ENCODE measurements at places on chromosomes 12 and 14.

DNA sequence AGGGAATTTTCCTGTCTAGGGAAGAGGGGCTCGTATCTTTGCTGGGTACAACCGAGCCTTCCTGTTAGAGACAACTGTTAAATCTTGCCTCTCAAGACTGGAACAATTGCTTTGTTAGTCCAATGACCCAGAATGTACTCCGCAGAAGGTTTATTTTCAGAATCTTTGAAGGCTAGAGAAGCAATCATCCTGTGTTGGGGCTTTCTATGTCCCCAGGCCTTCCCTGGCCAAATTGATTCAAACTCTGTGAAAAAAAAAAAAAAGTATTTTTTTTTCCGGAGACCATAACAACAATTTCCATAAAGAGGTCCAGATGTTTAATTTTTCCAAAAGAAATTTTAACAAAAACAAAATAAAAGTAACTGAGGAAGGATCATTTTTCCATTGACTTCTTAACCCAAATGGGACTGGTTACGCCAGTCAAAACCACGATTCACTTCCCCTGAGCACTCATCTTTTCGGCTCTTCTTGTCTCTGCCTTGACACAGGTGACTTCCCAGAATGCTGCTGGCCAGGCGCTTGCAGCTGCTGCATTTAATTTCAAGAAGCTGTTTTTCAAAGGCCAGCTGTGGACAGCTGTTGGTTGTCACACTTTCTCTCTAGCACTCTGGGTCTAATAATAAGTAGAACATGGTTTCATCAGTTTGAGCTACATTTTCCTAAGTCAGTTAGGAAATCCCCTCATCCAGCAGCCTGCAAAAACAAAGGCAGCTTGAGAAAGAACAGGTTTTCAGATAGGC is 81.6 kb upstream of the MANSC4 start:
- no peak for DNase-seq

GRCh38 chr12:120388691-120389481 is 19.9 kb upstream of the MSI1 start:
- DNase-seq: peak; percentile 96

DNA sequence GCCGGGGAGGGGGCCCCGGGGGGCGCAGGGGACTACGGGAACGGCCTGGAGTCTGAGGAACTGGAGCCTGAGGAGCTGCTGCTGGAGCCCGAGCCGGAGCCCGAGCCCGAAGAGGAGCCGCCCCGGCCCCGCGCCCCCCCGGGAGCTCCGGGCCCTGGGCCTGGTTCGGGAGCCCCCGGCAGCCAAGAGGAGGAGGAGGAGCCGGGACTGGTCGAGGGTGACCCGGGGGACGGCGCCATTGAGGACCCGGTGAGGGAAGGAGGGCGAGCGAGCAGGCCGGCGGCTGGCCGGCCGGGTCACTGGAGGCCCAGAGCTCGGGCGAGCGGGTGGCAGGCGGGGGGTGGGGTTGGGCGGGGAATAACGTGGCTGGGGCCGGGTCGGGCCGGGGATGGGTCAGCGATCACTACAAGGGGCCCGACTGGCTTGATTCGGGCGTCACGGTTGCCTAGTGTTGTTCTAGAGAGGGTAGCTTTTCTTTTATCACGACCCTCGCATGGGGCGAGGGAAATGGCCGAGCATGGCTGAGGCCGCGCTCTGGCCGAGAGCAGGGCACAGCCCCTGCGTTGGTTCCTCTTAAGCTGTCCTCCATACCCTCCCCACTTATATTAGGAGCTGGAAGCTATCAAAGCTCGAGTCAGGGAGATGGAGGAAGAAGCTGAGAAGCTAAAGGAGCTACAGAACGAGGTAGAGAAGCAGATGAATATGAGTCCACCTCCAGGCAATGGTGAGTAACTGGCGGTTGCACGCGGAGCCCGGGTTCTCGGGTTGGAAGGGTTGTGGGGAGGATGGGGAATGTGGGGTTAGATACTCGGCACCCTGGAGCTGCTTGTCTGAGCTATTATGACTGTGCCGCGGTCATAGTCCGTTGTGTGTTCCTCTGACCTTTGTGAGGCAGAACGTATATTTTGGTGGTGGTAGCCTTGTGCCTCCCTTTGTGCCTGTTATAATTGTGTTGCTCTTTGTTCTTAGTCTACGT is 603 bp downstream of the PABPN1 start:
- no peak for DNase-seq

DNA sequence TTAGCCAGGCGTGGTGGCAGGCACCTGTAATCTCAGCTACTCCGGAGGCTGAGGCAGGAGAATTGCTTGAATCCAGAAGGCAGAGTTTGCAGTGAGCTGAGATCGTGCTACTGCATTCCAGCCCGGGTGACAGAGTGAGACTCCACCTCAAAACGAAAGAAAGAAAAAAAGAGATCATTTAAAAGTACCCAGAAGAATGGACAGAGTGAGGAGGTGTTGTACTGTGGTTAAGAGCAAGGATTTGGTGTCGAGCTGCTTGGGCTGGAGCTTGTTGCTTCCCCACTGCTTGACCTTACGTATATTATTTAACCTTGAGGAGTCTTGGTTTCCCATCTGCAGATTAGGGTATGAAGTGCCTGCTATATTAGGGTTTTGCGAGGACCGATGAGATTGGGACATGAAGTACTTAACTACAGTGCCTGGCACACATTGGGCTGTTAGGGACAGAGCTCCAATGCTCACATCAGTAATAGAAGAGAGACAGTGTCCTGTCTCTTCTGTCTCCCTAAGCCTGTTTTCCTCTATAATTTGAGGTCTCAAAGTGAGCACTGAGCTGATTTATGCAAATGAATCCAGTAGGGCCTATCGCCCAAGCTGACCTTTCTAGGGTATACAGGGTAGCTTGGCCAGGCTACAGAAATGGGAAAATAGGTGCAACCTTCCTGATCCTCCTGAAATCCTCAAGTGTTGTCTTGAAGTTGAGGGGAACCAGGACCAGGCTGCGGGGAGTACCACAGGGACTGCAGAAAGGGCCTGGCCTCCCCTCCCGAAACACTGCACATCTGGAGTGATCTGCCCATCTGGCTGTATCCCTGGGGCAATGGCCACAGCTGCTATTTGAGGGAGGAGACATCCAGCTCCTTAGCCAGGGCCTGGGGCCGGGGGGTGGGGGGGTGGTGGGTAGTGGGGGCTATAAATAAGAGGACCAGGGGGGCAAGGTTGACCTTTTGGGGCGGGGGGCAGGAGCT is 8.6 kb upstream of the HDAC7 start:
- DNase-seq: no peak

DNA sequence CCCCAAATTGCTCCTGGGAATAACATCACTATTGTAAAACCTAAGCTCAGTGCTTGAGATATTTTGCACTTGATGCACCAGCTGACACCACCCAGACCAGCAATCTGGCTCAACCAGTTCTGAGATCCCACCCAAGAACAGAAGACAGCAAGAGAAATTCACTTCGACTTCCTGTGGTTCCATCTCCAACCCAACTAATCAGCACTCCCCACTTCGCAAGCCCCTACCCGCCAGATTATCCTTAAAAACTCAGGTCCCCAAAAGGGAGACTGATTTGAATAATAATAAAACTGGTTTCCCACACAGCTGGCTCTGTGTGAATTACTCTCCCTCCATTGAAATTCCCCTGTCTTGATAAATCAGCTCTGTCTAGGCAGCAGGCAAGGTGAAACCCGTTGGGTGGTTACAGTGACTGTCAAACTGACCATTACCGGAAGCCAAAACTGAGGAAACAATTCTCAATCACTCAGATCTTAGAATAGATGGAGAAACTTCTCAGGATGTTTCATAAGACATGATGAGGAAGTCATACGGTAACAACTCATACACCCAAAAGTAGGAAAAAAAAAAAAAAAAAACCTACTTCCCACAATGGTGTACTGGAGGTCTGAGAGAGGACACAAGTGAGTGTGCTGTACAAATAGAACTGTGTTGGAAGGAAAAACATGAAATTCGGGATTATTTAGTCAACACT is 92.4 kb downstream of the TMTC1 start:
- peak; percentile 48 for DNase-seq

DNA sequence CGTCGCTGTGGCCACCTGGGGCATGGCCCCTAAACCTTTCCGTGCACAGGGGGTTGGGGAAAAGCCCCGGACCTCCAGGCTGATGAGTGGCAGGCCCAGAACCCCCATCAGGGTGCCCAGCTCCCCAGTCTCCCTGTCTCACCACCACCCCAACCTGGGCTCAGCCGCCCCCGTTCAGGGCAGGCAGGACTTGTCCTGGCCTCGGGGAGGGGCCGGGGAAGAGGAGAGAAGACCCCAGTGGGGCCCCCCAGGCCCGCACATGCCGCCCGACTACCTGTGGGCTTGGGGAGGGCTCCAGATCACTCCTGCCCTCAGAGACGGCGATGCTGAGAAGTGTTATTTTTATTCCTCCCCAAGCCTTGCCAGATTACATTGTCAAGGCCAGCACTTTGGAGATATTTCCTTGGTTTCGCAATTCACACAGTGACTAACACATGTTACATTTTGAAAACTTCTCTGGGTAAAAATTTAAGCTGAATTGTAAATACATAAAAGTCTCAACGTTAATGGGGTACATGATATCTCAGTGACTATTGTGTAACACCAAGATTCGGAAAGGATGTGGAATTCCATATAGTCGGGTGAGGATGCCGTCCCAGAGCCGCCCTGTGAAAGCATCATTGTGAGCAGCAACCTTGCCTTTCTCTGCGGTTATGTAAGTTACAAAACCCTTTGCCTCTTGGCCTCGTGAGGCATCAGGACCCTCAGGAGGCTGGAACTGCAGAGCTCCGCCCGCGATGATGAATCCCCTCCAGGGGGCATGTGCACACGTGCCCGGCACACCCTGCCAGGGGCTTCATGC is 85.6 kb upstream of the DIO3 start:
- no peak for DNase-seq

- DNase-seq: no peak
Observed at GRCh38 chr12:125346362-125346761, 281.1 kb downstream of the AACS start.

DNA sequence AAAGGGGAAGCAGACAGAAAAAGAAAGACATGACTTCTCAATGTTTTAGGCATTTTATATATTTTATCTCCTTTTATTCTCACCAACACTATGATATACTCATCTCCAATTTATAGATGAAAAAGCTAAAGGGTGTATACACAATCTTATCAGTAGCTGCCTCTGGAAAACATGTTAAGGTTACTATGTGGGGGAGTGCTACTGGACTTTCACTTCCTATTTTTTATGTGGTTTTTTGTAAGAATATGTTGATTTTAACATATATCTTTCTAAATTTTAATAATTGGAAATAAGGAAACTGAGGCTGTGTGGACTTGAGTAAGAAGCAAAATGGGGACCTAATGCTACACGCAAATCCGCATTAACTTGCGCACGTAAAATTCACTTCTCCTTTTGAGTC is 99.6 kb upstream of the PDE3A start:
- DNase-seq: no peak

- no peak for DNase-seq
Observed at GRCh38 chr14:46352844-46353243, 298.7 kb downstream of the RPL10L start.

DNA sequence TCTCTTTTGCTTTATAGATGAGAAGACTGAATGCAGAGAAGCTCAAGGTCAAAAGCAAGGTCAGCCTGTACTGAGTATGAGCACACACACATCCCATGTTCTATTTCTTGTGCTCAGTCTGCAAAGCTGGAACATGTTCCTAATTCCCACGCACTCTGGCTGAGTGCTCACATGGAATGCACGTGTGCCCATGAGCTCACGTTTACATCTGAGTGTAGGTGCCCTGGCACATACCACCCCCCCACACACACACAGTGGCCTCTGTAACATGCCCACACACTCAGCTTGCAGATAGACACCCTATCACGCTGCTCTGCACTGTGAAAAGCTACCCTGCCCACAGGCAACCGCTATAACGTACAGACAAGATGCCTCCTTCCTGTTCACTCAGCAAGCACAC is 700.1 kb downstream of the MED13L start:
- DNase-seq: no peak

- no peak for DNase-seq
Observed at GRCh38 chr14:39974036-39974435, 541.8 kb upstream of the FBXO33 start.

DNA sequence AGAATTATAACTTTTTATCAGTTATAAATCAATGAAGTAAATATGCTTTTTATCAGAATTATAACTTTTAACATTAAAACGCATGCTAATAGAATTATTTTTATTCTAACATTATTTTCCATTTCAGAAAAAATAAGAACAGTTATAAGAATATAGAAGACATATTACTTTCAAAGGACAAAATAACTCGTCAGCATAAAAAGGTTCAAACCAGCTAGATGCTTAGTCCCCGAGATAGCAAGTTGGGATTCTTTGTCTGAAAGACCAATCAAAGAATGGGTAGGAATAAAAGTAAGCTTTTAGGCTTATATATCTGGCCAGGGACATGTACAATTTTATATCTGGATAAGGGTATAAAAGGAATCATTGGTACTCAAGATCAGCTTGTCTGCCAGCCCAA is 66.0 kb downstream of the GPR137C start:
- DNase-seq: no peak

- DNase-seq: no peak
Observed at GRCh38 chr12:118046430-118046829, 14.5 kb downstream of the WSB2 start.

DNA sequence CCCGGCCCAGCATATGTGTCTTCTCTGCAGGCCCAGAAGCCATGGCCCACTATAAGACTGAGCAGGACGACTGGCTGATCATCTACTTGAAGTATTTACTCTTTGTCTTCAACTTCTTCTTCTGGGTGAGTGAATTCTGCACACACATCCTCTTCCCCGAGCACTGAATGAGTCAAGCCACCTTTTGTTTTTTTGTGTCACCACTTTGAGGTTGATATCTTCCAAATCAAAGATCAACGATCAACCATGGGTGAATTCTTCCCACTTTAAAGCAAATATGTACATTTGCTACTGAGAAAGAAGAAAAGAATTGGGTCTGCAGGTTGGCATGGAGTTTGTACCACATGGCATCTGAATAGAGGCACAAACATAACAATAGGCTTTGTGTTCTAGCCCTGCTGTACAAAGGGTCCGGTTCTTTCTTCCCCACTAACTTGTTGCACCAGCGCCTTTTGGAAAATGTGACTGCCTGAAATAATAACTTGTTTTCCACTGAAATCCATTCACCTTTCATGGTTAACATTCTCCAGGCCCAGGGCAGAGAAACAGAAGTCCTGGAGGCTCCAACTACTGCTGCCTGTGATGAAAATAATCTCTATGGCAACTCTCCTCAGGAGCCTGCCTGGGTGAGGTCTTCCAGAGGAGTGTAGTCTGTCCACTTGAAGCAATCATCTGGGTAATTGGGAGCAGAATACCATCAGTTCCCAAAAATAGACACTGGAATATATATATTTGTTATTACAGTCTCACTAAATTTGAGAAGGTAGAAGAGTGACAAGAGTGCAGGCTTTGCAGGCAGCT is 27.6 kb downstream of the TSPAN11 start:
- DNase-seq: no peak

GRCh38 chr14:35385042-35385839 is 19.3 kb downstream of the NFKBIA start:
- DNase-seq: no peak

DNA sequence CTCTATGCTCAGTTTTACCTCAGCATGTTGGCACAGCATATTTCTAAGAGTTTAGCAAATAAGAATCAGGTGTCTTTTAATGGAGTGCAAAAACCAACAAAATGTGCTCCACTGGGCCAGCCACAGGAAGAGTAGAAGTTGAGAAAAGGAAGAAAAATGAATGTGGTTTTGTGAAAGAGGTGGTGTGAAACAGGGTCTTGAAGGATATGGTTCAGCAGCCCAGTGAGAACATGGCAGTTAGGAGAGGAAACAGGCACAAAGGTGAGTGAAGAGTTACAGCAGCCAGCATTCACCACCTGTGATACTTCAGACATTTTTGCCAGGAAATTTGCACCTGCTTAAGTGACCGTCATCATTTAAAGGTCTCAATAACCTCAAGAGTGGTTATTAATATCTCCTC is 2.4 kb downstream of the STAB2 start:
- DNase-seq: no peak
